ENCODE measurements at places on chromosomes 3 and 15.

- DNase-seq, result no peak
Observed at GRCh38 chr3:160260587-160261270, 35.5 kb downstream of the C3orf80 start.

GRCh38 chr3:151327571-151328198 lies 1.7 kb downstream of the P2RY13 start:
- DNase-seq, result peak; percentile 70

DNA sequence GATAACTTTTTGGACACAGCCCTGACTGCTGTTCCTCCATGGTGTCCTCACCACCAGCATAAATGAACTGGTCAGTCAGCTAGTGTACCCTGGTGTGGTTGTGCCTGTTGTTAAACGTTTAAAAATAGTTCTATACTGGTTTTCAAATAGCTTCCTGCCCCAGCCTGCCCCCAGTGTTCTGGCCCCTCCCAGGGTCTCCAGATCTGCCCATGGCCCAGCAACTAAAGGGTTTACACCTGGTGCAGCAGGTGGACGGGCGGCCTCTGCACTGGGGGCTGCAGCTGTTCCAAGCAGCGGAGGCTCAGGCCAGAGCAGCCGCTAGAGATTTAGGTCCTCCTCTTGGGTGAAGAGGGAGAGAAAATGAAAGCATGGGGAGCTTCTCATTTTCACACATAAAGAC lies 6.1 kb upstream of the NR2E3 start:
- no peak for DNase-seq

- no peak for DNase-seq
Observed at GRCh38 chr15:41423979-41424659, 7.2 kb downstream of the RTF1 start.

GRCh38 chr15:92845126-92845508 lies 55.0 kb upstream of the CHD2 start:
- peak; percentile 49 for DNase-seq

DNA sequence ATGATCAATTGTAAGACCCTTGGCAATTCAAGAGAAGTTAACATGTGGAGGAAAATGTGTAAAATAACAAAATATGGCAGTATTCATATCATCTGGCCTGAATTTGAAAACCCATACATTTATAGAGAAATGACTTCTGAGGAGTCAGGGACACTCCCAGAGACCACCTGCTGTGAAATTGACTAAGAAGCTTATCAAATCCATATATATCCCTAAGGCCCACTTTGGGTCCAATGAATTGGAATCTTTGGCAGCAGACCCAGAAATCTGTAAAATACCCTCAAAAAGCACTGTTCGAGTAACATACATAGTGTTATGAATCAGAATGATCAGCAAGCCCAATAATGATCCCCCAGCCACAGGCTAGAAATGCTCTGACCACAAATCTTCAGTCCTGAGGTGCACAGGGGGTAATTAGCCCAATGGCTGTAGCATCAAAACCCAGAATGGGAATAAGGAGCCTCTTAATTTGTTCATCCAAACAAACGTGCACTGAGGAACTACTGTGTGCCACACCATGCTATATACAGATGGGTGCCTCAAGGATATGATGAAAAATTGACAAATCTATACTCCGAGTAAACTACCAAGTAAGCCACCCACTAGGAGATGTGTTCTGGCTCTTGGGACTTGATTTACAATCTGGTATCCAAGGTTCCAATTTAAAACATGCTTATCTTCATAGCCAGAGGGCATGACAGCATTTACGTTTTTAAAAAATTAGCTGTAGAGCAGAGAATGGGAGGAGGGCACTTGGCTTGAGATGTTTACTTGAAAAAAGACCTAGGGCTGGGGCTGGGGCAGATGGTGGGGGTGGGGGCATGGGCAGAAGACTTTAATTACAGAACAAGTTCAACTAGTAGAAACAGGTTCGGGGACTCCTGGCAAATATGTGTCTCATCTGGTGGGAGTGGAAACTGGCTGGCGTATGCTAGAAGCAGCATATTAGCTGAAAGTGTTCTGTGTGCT lies 9.1 kb upstream of the ARHGEF3 start:
- DNase-seq, result no peak

- DNase-seq, result no peak
Observed at GRCh38 chr3:94256888-94257813, 194.3 kb downstream of the NSUN3 start.

GRCh38 chr15:59953392-59953883 lies 50.7 kb upstream of the FOXB1 start:
- DNase-seq, result no peak

- DNase-seq, result no peak
Observed at GRCh38 chr3:13015286-13016082, 57.7 kb downstream of the IQSEC1 start.

DNA sequence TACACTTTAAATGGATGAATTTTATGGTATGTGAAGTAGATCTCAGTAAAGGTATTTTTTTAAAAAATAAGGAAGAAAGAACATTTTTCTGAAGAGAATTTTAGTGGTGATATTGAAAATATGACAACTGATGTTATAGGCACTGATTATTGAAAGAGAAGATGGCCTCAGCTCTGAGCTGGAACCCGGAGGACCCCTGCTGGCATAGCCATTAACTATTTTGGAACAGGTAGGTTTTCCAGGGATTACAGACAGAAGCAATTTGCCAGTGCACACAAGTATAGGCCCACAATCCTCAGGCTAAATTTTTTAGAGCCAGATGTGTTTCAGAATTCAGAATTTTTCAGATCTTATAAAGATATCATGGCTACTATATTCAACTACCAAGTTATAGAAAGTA lies 315.9 kb upstream of the GPR149 start:
- DNase-seq, result peak; percentile 18

GRCh38 chr15:63243776-63244175 lies 33.6 kb upstream of the APH1B start:
- no peak for DNase-seq

- peak; percentile 8 for DNase-seq
Observed at GRCh38 chr15:64247535-64247905, 84.7 kb upstream of the PPIB start.
